Upper lobe of left lung (tissue), 6 donors: ENCODE measurements at places on chromosomes 11 and 22. TPM values are rescaled to one million over a fixed set of nuclear protein-coding genes. Genes with fewer than 3 reads are reported as not detected.

Gene IGF2
- total RNA-seq: not detected

Gene RIN1
- total RNA-seq: 8.4 TPM

Gene RIBC2
- not detected for total RNA-seq

Gene VWCE
- total RNA-seq: 0.91 TPM

GRCh38 chr11:72257570-72257969, 13.6 kb upstream of the PHOX2A start:
- no peak for DNase-seq
- H3K27ac ChIP-seq: no peak overlapping the region
- no peaks in the 10 kb centered on the region for H3K4me1 ChIP-seq
- no peaks in the 10 kb centered on the region for H3K36me3 ChIP-seq
- H3K27me3 ChIP-seq: no peaks in the 10 kb centered on the region

DNA sequence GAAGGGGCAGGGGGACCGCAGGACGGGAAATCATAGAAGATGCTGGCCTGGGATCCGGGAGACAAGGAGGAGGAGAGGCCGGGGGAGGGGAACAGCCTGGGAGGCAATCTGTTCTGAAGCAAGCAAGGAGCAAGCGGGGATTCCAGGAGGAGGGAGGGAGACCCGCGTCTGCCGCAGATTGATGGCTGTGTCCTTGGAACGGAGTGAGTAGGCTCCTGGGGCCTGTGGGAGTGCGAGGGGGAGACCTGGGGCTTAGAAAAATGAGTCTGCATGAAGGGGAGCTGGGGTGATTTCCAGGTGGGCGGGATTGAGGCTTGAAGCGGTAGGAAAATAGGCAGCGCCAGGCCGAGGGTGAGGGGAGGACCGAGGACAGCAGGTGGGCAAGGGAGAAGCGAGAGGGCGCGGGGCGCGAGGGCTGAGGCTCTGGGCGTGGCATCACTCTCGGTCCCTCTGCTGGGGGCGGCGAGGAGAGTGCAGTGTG, 1.6 kb upstream of the LRRC55 start:
- H3K4me3 ChIP-seq: no peak overlapping the region
- H3K4me1 ChIP-seq: no peaks in the 10 kb centered on the region
- H3K27ac ChIP-seq: no peak overlapping the region
- no peaks in the 10 kb centered on the region for H3K27me3 ChIP-seq
- no peak for DNase-seq
- no peaks in the 10 kb centered on the region for H3K36me3 ChIP-seq

DNA sequence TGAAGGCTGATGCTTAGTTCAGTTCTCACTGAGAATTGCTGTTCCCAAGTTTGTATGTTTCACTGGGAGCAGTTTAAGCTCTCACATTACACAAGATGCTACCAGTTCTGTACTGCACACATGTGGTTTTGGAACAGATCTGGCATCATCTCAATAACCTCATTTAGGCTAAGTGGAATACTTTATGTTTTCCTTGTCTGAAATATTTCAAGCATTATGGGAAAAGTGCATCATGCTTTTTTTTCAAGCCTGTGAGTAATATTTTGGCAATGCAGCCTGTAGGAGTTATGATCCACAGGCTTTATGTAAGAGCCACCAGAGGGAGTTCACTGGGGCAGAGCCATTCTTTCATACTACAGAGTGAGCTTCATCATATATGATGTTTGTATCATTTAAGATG, 141.5 kb downstream of the OR4C45 start:
- H3K27me3 ChIP-seq: no peaks in the 10 kb centered on the region
- no peaks in the 10 kb centered on the region for H3K4me1 ChIP-seq
- DNase-seq: no peak
- no peak overlapping the region for H3K4me3 ChIP-seq
- no peaks in the 10 kb centered on the region for H3K36me3 ChIP-seq
